ENCODE measurements at places on chromosomes 5 and 9. TPM values are rescaled to one million over a fixed set of nuclear protein-coding genes. Genes with fewer than 3 reads are reported as not detected.

- peak; percentile 8 for DNase-seq
- no peak overlapping the region for H3K27ac ChIP-seq
- H3K4me1 ChIP-seq, result no peaks in the 10 kb centered on the region
- H3K4me3 ChIP-seq, result no peak overlapping the region
Observed at GRCh38 chr9:17402309-17402708, 176.6 kb upstream of the SH3GL2 start.

GRCh38 chr9:85117831-85118230, 448.3 kb downstream of the NTRK2 start:
- no peaks in the 10 kb centered on the region for H3K36me3 ChIP-seq
- no peaks in the 10 kb centered on the region for H3K4me1 ChIP-seq
- DNase-seq, result no peak
- H3K27ac ChIP-seq, result no peak overlapping the region
- H3K27me3 ChIP-seq, result no peaks in the 10 kb centered on the region
- no peak overlapping the region for H3K4me3 ChIP-seq

DNA sequence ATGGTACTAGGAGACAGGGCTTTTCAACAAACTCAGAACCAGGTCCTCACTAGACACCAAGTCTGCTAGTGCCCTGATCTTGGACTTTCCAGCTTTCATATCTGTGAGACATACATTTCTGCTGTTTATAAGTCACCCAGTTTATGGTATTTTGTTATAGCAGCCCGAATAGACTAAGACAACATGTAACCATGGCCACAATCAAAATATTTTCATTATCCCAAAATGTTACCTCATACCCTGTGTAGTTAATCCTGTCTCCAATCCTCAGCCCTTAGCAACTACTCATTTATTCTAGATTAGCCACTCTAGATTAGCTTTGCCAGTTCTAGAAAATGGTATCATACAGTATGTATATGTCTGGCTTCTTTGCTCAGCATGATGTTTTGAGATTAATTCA, 6.3 kb upstream of the ATG10 start:
- no peaks in the 10 kb centered on the region for H3K27me3 ChIP-seq
- no peaks in the 10 kb centered on the region for H3K36me3 ChIP-seq
- no peak for DNase-seq
- no peak overlapping the region for H3K27ac ChIP-seq
- H3K4me1 ChIP-seq, result no peaks in the 10 kb centered on the region

GRCh38 chr5:173720953-173721600, 104.6 kb upstream of the BOD1 start:
- no peak overlapping the region for H3K4me3 ChIP-seq
- peaks cover 4% of the 10 kb centered on the region for H3K4me1 ChIP-seq
- no peaks in the 10 kb centered on the region for H3K36me3 ChIP-seq
- H3K27me3 ChIP-seq, result no peaks in the 10 kb centered on the region
- DNase-seq, result no peak
- H3K27ac ChIP-seq, result no peak overlapping the region

DNA sequence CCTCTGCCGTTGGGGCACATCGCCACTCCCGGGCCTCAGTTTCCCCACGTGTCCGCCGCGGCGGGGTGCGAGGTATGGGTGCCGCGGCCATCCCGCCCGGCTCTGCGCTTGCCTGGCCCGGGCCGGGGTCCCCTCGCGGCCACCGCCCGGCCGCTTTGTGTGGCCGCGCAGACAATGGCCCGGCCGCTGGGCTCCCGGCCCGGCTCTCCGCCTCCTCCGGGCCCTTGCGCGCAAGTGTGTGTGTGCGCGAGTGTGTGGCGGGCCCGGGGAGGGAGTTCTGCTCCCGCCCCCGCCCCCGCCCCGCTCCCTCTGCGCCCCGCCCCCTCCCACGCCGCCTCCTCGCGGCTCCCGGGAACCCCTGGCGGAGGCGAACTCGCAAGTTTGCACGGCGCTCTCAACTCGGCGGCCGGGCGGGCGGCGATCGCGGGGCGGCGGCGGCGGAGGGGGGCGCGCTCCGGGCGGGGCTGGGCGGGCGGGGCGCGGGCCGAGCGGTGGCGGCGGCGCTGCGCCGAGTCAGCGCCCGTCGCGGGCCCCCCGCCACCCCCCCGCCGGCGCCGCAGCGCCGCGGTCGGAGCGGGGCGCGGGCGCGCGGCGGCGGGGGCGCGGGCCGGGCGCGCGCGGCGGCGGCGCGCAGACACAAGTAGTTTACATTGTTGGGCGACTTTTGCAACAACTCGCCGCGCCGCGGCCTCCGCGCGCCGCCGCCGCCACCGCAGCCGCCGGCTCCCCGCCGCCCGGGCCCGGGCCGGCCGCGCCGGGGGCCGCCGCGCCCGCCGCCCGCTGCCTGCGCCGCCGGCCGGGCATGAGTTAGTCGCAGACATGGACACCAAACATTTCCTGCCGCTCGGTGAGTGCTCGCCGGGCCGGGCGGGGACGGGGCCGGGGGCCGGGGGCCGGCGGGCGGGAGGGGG, at the start of gene RXRA:
RXRA (plus strand) TSS at position 643 of the 911 bp plus-strand sequence; CDS start at position 820, 177 bp downstream.
- DNase-seq, result peak; percentile 96
- H3K36me3 ChIP-seq, result no peaks in the 10 kb centered on the region
- H3K4me1 ChIP-seq, result peaks cover 59% of the 10 kb centered on the region
- peaks cover 4% of the 10 kb centered on the region for H3K27me3 ChIP-seq
- H3K27ac ChIP-seq, result peak within 1 kb of the TSS; percentile 89

FREM1 gene
- 23.2 TPM for total RNA-seq

OLFM1 gene
- 3.2 TPM for total RNA-seq

MYOZ3 gene
- 7.7 TPM for total RNA-seq
